ENCODE measurements at places on chromosomes 3 and 15.

- no peak for DNase-seq
These were observed 20.3 kb downstream of the CSRNP1 start for GRCh38 chr3:39133093-39133490.

DNA sequence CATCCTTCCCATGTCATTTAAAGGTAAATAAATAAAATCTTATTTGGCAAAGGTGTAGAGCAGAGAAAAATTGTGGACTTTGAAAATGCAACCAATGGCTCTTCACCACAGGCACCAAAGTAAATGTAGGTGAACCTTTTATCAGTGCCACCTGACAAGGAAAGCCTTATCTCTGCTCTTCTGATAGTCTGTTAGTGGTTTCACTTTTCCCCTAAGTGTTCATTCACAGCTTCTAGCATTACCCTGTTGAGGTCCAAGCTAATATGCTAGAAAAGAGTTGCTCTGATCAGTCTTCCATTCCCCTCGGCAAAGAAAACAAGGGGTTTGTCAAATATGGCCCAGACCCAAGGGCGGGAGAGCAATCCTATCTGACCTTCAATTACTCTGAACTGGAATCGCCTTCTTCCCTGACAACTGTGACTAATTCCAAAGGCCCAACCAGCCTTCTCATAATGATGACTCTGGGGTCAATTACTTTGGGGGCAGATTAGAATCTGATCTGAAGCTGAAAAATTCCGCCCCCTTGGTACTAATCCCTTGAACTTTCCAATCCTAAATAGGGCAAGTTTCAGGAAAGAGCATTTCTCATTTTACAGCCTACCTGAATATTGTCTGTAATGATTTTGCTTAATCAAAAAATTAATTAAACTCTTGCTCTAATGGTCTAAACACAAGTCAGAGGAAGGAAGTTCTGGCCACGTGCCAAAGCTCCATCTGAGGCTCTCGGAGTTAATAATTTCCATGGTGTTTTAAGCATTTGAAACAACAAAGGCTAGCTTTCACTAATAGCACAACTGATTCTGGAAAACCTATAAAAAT is 52.4 kb downstream of the SETMAR start:
- DNase-seq: no peak

GRCh38 chr15:73926219-73927002 is at the start of gene LOXL1:
LOXL1 (plus strand) TSS chr15:73926462; CDS start chr15:73926784, 322 bp downstream.
- no peak for DNase-seq

DNA sequence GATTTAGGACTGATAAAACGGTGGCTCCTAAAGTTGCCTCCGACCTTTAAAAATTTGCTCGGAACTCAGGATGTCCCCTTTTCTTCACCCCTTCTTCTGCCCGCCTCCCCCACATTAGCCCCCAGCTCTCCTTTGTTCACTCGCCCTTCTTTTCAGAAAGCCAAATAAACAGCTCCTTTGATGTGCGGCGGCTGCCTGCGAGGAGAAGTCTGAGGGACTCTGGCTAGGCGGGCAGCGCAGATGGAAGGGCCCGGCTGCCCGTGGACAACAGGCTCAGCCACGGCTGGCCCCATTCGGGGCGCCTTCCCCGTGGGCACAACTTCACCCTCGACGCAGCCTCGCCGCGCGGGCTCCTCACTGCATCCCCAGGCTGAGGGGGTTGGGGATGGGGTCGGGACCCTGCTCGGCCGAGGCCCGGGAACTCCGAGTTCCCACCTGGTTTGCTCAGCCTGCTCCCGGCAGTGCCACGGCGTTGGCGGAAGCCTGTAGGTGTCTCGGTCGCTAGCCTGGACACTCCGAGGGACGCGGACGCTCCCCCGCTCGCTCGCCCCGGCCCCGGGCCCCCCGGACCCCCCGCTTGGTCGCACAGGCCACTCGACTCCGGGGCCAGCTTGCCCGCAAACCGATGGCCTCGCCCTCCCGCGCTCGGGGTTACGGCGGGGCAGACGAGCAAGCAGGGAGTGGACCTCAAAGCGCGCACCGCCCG is 897 bp upstream of the TLE3 start:
- peak; percentile 48 for DNase-seq

DNA sequence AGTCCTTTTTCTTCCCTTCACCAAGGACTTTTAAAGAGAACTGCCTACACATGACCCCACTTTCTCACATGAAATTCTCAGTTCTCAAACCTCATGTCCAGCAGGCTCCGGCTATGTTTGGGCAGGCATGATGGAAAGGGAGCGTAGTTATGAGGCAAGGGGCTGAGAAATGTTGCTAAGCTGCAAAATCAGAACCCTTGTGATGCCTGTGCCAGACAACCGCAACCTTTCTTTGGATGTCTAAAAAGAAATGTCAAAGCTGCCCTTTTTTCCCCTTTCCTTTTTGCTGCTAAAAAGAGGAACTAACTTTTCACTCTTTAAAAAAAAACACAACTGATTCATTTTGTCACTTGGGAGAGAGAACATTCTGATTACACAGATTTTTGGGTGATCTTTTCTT is 19.2 kb downstream of the GNB4 start:
- no peak for DNase-seq

- DNase-seq: peak; percentile 33
These were observed 590 bp downstream of the POLR2H start for GRCh38 chr3:184361932-184362667.

DNA sequence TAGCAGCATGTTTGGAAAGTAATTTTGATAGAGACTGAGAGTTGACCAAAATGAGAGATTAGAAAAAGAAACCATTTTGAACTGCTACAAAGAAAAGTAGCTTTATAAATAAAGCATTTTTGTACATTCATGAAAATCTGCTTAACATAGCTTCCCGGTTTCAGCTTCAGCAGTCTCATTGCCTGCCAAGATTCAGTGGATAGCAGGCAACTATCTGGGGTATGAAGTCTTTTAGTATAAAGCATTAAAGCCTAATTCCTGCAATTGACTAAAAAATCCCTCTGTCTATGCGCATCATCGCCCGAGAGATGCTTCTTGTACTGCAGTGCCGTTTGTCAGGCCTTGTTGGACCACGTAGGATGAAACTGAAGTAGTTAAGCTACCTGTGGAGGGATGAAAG is 588.4 kb downstream of the NAALADL2 start:
- no peak for DNase-seq

Data from CD4-positive, alpha-beta T cell treated with Interleukin-17A for 1 hour (primary cell).